ENCODE measurements at places on chromosomes 6 and 20. TPM values are rescaled to one million over a fixed set of nuclear protein-coding genes. Genes with fewer than 3 reads are reported as not detected.

AKAP12 gene
- total RNA-seq, result 31.8 TPM

- H3K4me3 ChIP-seq, result no peak overlapping the region
- no peak overlapping the region for H3K27ac ChIP-seq
- no peaks in the 10 kb centered on the region for H3K27me3 ChIP-seq
- no peak for DNase-seq
- peaks cover 31% of the 10 kb centered on the region for H3K4me1 ChIP-seq
- H3K36me3 ChIP-seq, result peaks cover 21% of the 10 kb centered on the region
Measured at GRCh38 chr6:144305985-144306384, 20.9 kb downstream of the UTRN start.

IL22RA2 gene
- total RNA-seq, result not detected

TRAPPC3L gene
- total RNA-seq, result not detected

Data from Calu3 (cell line).